ENCODE measurements at places on chromosomes 3 and 15.

- DNase-seq = no peak
These were observed 16.3 kb downstream of the SYNM start for GRCh38 chr15:99121207-99121606.

DNA sequence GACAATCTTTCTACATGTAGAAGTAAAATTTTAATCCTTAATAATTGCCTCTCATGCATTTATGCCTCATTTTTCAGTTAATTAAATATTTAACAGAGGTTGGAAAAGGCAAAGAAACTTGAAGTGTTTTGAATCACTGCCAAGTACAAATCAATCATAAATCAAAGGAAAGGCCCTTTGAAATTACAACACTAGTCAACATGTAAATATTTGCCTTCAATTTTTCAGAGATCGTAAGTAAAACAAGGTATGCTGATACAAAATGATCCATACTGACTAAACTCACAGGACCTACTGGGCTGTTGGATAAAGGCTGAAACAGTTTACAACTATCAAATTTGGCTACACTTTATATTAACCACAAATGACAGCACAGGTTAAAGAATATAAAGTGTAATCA, 33.9 kb downstream of the ZBBX start:
- no peak for DNase-seq

DNA sequence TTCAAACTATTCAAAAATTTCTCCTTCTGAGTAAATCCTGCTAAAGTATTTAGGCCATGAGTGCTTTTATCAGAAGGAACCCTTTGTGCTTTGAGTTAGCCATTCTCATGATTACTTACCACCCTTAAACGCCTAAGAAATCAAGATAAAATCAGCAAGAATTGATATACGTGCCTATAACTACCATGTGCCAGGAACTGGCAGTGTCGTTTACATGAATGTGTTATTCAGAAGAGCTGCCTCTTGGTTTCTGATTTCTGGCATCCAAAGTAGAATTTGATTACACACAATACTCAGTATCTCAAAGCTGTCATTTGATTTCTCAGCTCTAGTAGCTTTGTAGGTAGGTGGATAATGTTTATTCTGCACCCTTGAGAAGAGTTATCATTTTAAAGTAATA, 351.3 kb upstream of the CCDC54 start:
- no peak for DNase-seq

DNA sequence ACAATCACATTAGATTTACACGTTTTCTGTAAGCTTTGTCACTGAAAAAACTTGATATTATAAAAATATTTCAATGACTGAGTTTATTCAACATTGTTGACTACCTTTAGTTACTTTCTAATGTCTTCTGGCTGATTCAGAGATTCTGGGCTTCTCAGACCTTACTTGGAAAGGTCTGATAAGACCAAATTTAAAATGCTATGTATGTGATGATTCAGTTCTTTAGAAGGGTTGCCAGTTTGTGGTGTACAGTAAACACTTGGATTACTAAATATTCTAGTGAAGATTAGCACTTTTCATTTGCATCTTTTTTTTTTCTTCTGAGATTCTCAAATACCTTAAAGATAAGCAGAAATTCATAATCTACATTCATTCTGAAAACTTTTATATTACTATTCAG, 49.8 kb downstream of the SGO1 start:
- DNase-seq = peak; percentile 16

DNA sequence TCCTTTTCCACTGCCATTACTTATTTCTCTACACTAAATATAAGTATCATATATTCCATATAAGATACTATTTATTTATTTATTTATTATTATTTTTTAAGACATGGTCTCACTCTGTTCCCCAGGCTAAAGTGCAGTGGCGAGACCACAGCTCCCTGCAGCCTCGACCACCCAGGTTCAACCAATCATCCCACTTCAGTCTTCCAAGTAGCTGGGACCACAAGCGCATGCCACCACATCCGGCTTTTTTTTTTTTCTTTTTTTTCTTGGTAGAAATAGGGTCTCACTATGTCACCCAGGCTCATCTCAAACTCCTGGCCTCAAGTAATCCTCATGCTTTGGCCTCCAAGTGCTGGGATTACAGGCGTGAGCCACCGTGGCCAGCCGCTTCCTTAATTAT, 56.6 kb downstream of the TP53BP1 start:
- no peak for DNase-seq

GRCh38 chr15:49902685-49903501, 216.1 kb downstream of the ATP8B4 start:
- peak; percentile 80 for DNase-seq

DNA sequence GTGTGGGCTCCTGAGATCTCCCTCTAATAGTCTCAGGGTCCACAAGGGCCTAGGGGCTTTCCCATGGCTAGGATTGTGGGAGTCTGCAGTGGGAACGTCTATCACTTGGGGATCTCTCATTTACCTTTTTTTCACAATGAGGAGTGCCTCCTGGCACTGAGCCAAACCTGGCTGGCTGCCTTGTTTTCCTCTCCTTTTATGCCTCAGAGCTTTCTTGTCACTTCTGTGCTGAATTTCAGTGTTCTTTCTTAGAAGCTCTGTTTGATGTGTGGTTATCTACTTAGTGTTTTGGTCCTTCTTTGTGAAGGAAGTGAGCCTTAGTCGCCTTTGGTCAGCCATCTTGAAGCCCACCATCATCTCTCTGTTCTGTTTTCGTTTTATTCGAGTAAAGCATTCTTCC, 33.9 kb downstream of the DOCK3 start:
- no peak for DNase-seq

GRCh38 chr15:28098360-28098765, 752 bp downstream of the OCA2 start:
- no peak for DNase-seq

- DNase-seq = peak; percentile 24
These were observed 457.0 kb upstream of the ALCAM start for GRCh38 chr3:104909721-104910120.

GRCh38 chr3:179414804-179415203, 36.5 kb downstream of the GNB4 start:
- DNase-seq = no peak

GRCh38 chr3:99242271-99242670, 340.8 kb upstream of the DCBLD2 start:
- no peak for DNase-seq

- DNase-seq = no peak
These were observed 545.4 kb downstream of the TUSC7 start for GRCh38 chr3:117254985-117255384.

- DNase-seq = no peak
These were observed 443.3 kb downstream of the GABRG3 start for GRCh38 chr15:27414168-27414870.

GRCh38 chr3:188212308-188212969, 58.5 kb downstream of the LPP start:
- peak; percentile 67 for DNase-seq

- DNase-seq = no peak
These were observed 2.2 kb downstream of the HEMK1 start for GRCh38 chr3:50571486-50571885.
